Stimulated activated CD8-positive, alpha-beta memory T cell treated with anti-CD3 and anti-CD28 coated beads, Interleukin-7, amount 100 ng/mL, for 1 hour (primary cell): ENCODE measurements at places on chromosomes 5 and 9.

DNA sequence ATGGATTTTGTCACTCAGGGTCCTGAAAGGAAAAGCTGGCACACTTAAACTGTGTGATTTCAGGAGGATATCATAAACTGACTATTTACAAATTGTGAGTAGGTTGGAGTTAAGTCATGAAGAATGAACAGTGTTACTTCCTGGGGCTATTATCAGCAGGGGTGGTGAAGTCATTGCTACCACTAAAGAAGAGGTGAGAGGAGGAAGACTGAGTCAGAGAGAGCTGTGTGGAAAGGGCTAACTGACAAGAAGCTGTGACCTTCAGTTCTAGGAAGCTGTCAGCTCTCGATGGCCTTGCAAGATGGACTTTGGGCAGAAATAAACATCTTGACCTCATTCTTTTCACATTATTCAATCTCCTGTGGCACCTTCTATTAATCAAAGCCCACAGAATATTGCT lies 72.3 kb upstream of the STARD4 start:
- DNase-seq: no peak

GRCh38 chr5:30890377-30890776 lies 303.1 kb upstream of the CDH6 start:
- no peak for DNase-seq

DNA sequence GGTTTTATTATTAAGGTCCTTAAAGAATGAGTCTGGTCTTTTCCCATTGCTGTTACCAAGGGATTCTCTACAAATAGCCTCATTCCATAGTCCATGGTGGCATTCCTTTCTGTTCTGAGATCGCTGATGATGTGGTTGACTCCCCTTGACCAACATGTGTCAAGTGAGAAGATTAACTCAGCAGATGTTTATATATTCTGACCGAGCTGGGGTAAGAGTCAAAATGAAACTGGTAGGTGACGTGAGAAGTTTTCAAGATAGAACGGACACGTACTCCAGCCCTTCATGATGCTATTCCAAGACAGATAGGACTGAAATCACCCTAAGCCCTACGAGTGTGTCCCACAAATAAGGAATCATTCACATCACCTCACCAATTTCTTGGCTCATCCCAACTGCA lies 155.5 kb upstream of the WWC1 start:
- DNase-seq: no peak

DNA sequence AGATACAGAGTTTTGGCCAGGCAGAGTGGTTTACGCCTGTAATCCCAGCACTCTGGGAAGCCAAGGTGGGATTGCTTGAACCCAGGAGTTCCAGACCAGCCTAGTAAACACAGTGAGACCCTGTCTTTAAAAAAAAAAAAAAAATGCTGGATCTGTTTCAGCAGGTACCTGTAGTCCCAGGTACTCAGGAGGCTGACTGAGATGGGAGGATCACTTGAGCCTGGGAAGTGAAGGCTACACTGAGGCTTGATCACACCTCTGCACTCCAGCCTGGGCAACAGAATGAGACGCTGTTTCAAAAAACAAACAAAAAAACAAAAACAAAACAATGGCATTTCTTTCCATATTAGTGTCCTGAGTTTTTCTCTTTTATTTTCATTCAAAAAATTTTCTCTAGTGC lies 19.0 kb downstream of the UNC13B start:
- no peak for DNase-seq

- no peak for DNase-seq
Observed at GRCh38 chr9:125603478-125604021, 103.5 kb downstream of the MAPKAP1 start.

DNA sequence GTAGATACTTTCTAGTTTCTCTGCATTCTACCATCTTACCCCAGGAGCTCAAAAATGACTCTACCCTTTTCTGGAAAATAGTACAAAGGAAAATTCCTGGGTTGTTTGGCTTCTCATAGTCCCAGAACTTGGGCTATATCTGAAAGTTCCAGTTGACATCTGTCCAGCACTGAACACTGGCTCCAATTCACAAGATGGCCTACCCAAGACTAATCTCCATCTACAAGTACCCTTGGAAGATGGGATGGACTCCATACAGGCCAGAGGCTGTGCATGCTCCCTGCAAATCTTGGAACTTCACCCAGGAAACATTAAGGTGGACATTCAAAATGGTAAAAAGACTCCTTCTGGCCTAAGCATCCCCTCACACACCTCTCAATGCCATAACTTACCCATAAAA lies 427.1 kb downstream of the DTWD2 start:
- no peak for DNase-seq

- DNase-seq: no peak
Observed at GRCh38 chr5:60843936-60844905, at the start of gene ELOVL7. Gene ELOVL7 (minus strand): TSS chr5:60844269. CDS start chr5:60787397, 56,872 bp downstream.

DNA sequence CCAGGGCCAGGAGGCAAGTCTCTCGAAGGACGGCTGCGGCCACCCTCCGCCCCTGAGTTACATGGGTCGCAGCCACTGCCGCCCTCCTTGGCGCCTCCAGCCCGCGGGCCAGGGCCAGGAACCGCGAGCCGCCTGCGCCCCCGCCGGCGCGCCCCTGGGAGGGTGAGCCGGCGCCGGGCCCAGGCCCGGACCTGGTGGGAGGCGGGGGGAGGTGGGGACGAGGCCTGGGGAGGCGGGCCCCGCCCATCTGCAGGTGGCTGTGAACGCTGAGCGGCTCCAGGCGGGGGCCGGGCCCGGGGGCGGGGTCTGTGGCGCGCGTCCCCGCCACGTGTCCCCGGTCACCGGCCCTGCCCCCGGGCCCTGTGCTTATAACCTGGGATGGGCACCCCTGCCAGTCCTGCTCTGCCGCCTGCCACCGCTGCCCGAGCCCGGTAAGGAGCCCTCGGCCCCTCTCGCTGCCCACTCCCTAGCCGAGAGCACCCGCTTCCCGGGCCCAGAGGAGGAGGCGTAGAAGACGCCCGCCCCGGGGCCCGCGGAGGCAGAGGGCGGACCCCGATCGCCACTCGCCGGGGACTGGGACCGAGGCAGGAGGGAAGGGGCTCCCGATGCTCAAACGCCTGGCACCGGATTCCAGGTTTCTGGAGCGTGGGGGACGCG lies at the start of gene ASS1:
ASS1 (plus strand) TSS at position 397 of the 657 bp plus-strand sequence. CDS start 7,268 bp downstream, outside the sequence.
- no peak for DNase-seq

- no peak for DNase-seq
Observed at GRCh38 chr9:95935861-95936578, 60.5 kb downstream of the ERCC6L2 start.

DNA sequence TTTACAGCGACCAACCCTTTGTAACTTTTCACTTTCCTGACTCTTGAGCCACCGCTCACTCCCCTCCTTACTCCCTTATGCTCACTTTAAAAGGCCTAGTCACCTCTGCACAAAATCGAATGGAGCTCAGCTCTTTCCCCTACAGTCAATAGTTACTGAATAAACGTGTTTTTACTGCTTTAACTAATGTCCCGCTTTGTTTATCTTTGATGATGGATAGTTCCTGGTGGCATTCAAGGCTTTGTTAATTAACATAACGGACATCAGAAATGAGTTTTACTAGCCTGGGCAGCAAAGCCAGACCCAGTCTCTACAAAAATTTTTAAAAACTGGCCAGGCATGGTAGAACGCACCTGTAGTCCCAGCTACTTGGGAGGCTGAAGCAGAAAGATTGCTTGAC lies 5.0 kb downstream of the SERINC5 start:
- no peak for DNase-seq

- no peak for DNase-seq
Observed at GRCh38 chr9:131216806-131217205, 59.5 kb downstream of the FAM78A start.

- no peak for DNase-seq
Observed at GRCh38 chr5:95219411-95219810, 65.5 kb downstream of the MCTP1 start.

GRCh38 chr5:2007878-2008501 lies 125.3 kb upstream of the IRX4 start:
- DNase-seq: no peak

- no peak for DNase-seq
Observed at GRCh38 chr5:120258123-120258522, 206.0 kb upstream of the PRR16 start.

DNA sequence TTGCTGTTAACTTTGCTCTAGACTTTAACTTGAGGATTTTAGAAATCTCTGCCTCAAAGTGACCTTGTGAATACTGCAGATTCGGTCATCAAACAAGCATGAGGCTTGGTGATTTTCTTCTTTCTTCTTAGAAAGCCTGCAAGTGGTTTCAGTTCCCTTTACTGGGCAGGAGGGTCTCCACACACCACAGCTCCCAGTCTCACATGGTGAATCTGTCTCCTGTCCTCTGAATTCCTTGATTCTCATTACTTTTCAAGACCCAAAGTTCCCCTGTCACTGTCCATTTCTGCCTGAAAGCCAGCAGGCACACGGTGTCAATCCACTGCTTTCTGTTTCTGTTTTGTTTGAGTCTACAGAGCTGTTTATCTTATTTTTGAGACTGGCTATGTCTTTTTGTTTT lies 14.1 kb downstream of the HSPB3 start:
- no peak for DNase-seq

DNA sequence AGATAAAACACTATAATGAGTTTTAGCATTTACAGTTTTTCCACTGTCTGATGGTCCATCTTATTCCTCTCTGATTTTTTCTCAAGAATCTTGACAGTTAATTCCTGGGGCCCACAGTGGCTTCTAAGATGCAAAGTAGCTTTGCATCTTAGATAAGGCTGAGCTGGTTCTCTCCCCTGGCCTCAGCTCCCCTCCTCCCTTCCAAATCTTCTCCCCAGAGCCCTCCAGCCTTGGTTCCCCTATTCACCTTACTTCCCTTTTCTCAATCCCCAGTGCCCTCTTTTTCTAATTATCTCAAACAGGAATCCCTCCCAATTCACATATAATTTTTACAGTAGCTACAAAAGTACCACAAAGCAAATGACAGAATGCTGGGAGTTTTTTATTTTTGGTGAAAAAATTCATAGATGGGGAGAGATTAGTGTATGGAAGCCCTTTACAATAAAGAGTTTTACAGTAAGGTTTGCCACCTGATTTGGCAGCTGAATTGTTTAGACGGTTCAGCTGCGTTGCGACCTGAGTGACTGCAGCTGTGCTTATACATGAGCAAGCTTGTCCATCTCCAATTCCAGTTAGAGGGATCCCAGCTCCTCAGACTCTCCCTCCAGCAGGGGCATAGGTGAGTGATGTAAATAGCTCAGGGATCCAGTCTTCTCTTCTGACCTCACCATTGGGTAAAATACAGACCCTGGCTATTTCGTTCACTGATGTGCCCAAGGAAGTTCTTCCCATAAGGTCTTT lies 51.4 kb upstream of the CKMT2 start:
- no peak for DNase-seq

DNA sequence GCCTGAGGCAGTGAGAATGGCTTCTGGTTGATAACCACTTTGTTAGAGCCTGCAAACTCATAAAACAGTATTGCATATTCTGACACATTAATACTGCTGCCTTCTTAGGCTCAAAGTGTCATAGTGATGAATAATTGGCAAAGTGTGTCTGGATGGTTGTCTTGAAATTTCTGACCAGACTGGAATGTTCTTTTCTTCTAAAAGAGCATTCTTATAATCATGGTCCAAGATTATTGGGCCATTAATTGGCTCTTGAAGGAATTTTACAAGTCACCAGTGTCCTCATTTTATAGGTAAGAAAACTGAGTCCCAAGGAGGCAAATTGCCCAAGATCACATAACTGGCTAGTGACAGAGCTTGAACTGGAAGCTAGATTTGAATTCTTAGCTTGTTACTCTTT lies 111.7 kb downstream of the PCSK1 start:
- DNase-seq: no peak

- DNase-seq: no peak
Observed at GRCh38 chr9:85602742-85603141, 139.0 kb downstream of the AGTPBP1 start.

GRCh38 chr9:19759066-19759465 lies 29.8 kb downstream of the SLC24A2 start:
- no peak for DNase-seq

GRCh38 chr9:116271340-116271739 lies 117.7 kb downstream of the PAPPA start:
- no peak for DNase-seq

- no peak for DNase-seq
Observed at GRCh38 chr5:76859591-76860247, 9.9 kb downstream of the S100Z start.

GRCh38 chr5:177389241-177390169 lies 5.3 kb downstream of the SLC34A1 start:
- no peak for DNase-seq

- DNase-seq: no peak
Observed at GRCh38 chr5:176890455-176891330, 8.5 kb downstream of the HK3 start.

- DNase-seq: no peak
Observed at GRCh38 chr5:119339965-119340364, 15.9 kb upstream of the TNFAIP8 start.

DNA sequence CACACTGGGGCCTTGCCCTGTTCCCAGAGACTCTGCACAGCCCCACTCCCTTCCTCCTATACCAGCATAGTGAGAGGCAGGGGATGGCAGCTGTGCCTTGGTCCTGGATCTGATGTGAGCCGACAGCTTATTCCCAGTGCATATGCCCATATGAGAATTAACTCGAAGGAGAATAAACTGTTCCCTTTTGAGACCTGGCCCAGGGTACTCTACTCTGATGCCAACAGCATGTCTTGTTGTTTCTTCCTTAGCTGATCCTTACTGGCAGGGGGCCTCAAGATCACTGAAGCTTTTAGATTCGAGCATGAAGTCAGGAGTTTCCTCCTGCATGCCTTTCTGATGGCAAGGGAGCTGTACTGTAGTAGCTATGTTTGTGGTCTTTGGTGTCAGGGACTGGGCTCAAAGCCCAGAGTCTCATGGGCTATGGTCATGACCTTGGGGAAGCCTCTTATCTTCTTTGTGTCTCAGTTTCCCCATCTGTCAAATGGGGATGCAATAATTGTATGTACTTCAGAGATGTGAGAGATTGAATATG lies 57.1 kb downstream of the DOCK2 start:
- DNase-seq: no peak
